ENCODE measurements at places on chromosomes 6 and 20.

DNA sequence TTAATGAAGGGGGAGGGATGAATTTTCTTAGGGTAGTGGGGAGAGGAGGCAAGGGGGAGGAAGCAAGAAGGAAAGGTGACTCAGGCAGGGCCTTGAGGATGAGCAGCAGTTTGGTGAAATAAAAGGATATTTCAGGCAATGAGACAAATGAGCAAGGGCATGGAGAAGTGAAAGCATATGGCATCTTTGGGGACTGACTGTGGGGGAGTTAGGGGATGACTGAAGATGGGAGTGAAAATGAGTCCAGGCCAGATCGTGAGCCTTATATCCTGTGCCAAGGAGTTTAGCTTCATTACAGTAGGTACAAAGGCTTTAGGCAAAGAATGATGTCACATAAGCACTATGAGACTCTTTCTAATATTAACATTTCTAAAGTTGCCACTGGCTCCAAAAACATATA is 51.9 kb downstream of the ILRUN start:
- no peak for DNase-seq

DNA sequence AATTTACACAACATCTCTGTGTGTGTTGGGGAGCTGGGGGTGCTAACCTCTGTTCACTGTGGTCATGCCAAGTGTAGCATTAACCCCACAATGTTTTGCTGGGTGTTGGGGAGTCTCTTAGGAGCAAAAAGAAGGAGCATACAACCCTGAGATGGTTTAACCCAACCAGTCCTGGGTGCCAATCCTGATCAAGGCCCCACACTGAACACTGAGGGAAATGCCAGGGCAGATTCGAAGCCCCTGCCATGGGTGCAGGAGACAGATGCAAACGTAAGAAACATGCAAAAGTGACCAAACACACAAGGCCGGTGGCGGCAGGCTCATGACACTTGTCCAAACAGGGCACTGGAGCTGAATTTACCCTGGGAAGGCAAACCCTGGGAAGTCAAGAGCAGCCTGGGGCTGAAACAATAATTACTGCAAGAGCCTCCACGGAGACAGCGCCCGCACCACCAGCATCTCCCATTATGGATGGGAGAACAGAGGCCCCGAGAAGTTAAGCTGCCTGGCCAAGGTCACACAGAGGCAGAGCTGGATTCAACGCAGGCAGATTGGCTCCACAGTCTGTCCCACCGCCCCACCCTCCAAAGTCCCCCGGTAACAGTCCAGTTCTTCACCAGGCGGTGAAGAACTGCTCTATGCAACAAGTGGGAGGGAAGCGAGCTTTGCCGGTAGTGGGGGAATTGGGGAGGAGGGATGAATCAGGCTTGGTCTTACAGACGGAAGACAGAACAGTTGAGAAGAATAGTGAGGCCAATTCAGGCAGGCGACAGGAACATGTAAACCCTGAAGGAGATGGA is 8.5 kb downstream of the ACSS1 start:
- no peak for DNase-seq

GRCh38 chr6:123570813-123571684 is 65.7 kb downstream of the TRDN start:
- DNase-seq, result no peak

DNA sequence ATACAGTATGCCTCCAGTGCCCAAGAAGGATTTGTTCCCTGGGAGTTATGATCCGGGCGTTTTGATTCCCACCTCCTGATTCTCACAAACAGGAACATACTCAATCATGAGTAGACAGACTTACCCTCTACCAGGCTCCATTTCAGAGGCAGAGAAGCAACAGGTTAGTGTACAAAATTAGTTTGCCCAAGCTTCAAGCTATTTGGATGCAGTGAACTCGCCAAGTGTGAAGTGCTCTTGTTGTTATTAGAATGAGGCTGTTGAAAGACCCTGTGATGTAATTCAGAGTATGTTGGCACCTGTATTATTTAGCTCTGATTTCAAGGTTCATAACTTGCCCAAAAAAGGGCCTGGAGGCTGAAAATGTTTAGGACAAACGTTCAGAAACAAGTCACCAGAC is 247.0 kb downstream of the PHACTR1 start:
- DNase-seq, result no peak

- DNase-seq, result no peak
Measured at GRCh38 chr6:71153755-71154325, 134.8 kb upstream of the OGFRL1 start.

DNA sequence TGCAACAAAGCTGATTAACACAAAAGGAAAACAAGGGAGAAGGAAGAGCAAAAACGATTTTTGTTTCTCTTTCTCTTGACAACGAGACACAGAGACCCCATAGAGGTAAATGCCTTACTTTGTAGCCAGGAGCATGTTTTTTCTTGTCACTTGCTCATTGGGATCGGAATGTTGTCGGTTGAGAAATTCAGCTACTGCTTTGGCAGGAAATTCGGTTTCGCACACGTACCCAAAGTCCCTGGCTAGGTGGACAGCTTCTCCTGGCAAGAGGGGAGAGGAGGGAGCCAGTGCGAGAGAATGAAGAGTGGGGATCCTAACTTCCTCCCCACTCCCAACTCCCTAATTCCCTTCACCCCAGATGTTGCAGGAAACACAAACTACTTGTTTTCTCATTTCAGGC is 14.5 kb downstream of the TFAP2A start:
- DNase-seq, result no peak

DNA sequence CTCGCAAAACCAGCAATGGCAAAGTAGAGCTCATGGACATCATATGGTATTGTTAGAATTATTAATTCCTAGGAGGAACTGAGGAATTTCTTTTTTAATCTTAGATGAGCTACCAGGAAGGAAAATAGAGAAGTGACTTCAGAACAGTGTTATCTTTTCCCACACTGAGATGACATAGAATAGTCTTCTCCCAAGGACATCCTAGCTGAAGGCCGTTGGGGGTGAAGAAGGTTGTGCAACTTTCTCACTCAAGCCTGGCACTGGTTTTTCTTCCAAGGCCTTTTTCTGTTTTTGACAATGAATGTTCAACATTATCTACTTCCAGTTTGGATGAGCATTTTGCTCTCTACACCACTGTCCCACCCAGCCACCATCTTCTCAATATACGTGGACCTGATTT is 35.8 kb upstream of the MAS1 start:
- no peak for DNase-seq

- peak; percentile 55 for DNase-seq
Measured at GRCh38 chr6:28980852-28981430, 24.2 kb downstream of the ZNF311 start.

GRCh38 chr6:43789447-43789846 is 19.4 kb downstream of the VEGFA start:
- no peak for DNase-seq

GRCh38 chr6:34595332-34596184 is 39.4 kb upstream of the SPDEF start:
- no peak for DNase-seq

DNA sequence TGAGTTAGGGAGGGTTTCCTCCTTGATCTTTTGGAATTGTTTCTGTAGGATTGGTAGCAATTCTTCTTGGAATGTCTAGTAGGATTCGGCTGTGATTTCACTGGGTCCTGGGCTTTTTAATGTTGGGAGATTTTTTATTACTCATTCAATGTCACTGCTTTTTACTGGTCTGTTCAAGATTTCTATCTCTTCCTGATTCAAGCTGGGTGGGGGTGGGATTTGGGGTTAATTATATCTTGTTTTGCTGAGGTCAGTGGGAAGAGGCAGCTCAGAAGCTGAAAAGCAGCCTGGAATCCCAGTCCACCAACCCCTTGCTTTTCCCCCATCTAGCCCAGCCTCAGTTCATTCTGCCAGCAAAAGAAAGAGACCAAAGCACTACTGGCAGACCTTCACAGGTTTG is 39.6 kb downstream of the SUMO4 start:
- no peak for DNase-seq

- no peak for DNase-seq
Measured at GRCh38 chr6:83169106-83169505, 24.0 kb downstream of the PGM3 start.

GRCh38 chr6:21738180-21739094 is 144.9 kb downstream of the SOX4 start:
- DNase-seq, result no peak

GRCh38 chr20:16014436-16014835 is 558.8 kb downstream of the KIF16B start:
- DNase-seq, result no peak

GRCh38 chr6:140912686-140913085 is 1220.0 kb upstream of the GJE1 start:
- no peak for DNase-seq

DNA sequence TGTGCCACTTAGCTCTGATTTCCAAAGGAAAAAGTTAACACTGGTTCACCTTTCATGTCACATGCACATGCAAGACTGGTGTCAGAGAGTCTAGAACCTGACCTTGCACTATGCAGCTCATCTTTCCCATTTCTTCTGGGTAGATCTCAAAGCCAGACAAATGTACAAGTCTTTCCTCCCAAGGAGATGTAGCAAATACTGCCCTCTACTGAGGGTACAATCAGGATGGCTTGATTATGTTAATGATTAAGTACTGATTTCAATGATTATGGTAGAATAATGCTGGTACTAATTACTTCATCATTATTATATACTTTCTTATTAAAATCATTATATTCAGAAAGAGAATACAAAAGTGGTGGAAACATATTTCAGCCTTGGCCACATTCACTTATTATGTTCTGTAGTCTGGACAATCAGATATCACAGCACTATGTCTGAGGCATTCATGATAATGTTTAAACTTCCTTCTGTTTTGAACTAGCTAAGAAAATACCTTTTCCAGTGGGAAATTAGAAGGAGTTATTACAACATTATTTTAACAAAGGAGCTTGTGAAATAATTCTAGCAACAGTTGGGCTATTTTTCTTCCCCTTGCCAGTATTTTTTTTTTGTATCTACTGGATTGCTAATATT is 68.5 kb upstream of the FOXO3 start:
- peak; percentile 5 for DNase-seq

DNA sequence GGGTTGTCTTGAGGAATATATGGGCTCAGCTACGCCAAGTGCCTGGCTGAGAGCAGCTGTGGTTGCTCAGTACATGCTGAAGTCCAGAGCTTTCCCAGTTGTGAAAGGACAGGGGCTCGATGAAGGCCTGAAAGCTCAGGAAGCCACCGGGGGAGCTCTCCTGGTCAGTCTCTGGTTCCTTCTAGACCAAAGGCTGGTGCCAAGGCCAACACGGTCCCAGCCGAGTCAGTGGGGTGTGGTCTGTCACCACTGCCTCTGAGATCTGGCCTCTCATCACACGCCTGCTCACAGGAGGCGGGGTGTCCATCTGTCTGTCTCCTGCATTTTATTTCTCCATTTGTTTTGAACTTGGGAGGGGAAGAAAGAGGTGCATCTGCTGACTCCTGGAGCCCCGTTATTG is 4.9 kb upstream of the FAM83C start:
- DNase-seq, result no peak

Measured in activated T-cell treated with anti-CD3 and anti-CD28 coated beads, Interleukin-2, amount 50 U/mL, for 72 hours (primary cell).